Suppressor macrophage (primary cell): ENCODE measurements at places on chromosomes 6 and 20.

- no peak for DNase-seq
These were observed 192.0 kb downstream of the ALDH8A1 start for GRCh38 chr6:134757911-134758361.

GRCh38 chr6:36930483-36930882 lies 24.1 kb upstream of the PI16 start:
- no peak for DNase-seq

DNA sequence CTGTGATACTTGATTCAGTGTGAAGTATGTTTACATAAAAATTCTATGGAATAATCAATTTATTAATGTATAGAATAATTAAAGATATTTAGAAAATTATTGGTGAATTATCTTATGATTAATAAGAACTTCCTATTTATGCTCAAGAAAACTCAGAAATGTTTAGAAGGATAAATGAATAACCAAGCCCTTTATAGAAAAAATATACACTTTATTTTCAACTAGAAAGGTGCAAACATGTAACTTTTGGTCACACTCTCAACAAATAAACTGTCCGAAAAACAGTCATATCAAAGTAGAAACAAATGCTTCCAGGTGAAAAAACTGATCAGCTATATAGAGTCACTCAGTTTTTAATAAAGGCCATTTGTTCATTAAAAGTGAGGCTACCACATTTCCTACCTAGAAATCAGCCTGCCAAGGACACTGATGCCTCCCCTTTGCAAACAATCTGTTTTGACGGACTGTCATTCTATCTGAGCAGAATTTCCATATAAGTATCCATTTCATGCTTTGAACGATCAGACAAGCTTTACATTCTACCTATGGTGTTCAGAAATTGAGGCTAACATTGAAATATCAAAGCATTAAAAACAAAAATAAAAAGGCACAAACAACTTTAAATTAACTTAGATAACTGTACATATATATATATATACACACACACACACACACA lies 3.0 kb downstream of the CCN2 start:
- DNase-seq: no peak

GRCh38 chr6:71393471-71393870 lies 104.9 kb downstream of the OGFRL1 start:
- DNase-seq: peak; percentile 34

DNA sequence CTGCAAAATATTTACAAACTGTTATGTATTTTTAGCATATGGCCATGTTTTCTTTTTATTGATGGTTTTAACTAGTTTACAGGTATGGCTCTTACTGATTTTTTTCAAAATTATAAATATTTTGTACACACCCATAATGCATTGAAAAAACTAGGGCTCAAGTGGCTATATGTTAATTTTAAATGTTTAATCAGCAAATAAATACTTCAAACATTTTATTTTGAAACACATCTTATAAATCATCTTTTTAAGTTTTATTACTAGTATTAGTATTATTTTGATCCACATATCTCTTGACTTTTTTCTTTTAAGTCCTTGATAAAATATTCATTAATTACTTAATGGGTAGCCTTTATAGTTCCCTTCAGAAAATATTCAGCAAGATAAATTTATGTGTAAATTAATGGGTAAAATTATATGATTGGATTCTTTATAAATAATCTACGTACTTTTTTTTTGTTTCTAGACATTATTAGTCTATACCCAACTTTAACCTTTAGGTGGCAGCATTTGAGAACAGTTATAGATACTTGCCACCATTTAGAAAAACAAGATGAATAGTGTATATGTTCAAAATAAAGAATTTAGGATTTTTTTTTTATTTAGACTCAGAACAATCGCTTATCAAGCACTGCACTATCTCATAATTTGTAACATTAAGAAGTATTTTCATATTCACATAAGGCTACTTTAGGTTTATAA lies 241.9 kb downstream of the ADGRB3 start:
- DNase-seq: no peak

GRCh38 chr6:163741743-163742363 lies 327.3 kb downstream of the QKI start:
- DNase-seq: no peak

DNA sequence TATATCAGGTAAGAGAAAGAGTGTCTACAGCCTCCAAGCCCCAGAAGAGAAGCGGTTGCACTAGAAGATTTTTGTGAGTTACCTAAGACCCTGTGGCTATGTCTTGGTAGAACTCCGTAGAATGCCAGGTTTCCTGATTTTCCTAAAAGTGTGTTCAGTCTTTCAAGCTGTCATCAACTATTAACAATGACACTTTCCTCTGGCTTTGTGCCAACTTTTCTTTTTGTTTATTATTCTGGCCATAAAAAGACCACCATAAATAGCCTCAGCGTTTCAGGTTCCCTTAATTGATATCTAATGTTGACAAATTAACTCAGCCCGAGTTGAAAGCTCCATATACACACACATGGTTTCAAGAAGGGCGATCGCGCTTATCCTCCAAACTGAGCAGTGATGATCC lies 1.2 kb downstream of the PAK5 start:
- DNase-seq: no peak

DNA sequence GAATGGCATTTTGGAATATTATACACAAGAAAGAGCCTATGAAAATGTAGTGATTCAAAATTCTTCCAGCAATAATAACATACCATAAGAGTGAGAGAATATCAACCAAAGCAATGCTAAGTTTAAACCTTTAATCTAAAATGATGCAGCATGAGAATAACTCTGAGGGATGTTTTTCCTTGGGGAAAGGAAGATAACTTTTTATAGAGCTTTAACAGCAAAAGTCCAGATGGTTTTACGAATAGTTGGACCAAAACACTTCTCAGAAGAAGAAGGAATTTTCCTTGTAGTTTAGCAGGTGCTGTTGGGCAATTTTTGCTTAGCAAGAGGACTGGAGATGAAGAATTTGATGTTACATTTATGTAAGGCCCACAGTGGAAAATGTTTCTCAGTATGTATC lies 1503.2 kb downstream of the HACE1 start:
- no peak for DNase-seq

GRCh38 chr6:157284738-157285421 lies 38.4 kb downstream of the TMEM242 start:
- DNase-seq: no peak

DNA sequence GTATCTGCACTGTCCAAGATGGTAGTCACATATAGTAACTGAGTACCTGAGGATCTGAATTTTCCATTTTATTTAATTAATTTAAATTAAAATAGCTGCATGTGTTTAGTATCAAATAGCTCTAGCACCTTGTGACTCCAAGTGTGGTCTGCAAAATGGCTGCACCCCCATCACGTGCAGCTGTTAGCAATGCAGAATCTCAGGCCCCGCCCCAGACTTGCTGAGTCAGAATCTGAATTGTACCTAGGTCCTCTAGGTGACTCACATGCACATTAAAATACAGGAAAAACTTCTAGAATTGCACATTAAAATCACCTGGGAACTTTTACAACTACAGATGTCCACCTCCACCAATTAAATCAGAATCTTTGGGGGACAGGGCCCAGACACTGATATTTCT lies 19.2 kb upstream of the FAM83C start:
- no peak for DNase-seq

- no peak for DNase-seq
These were observed 71.8 kb downstream of the ARHGAP18 start for GRCh38 chr6:129638055-129638684.

- DNase-seq: peak; percentile 28
These were observed 37.1 kb downstream of the QRSL1 start for GRCh38 chr6:106666282-106667021.

GRCh38 chr20:53621482-53622246 lies 28.0 kb upstream of the ZNF217 start:
- peak; percentile 24 for DNase-seq

DNA sequence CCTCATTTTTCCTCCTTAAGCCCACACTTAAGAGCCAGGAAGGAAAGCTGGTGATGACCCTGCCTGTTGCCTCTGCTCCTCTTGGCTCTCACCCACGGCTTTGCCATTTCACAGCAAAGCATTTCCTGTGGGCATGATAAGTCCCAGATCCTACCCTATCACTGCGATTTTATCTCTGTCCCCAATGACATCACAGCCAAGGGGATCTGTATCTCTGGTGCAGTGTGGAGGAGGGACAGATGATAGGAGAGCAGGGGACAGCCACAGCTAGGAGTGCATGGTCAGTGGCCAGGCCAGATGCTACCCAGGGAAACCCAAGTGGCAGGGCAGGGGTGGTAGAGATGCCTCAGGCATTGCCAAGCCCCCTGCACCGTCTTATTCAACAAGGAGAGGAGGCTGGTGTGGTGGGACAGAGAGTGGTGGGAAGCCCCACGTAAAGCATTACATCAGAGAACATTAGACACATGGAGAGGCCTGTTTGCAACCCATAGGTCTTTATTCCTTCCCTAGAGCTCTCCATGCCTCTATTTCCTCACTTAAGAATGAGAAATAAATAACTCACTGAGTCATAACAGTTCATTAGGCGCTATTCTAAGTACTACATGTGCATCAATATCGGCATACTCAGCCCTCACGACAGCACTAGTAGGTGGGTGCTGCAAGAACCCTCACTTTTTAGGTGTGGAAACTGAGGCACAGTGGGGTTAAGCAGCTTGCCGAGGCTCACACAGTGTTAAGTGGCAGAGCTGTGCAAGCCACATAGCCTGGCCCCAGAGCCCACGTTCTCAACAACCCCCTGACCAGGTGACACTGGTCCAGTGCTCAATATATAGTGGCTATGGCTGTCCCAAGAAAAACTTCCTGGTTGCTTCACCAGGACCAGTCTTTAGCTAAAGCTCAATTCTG lies 4.6 kb downstream of the TFEB start:
- DNase-seq: peak; percentile 49

DNA sequence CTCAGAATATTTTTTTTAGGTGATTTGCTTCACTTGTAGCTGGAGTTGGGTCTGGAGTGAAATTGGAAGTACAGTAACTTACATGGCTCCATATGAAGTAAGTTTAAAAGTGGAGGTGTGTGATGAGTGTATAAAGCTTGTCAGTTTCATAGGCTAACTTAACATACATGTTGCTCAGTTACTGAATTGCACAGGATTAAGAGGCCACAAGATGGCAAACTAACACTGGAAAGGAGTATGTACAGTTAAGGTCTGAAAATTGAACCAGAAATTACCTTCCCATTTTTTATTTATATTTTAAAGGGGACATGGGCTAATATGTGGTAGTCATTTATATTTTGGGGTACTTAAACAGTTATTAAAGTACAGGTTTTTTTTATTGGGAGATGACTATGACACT lies 45.3 kb upstream of the SMIM8 start:
- DNase-seq: no peak

- no peak for DNase-seq
These were observed 105.0 kb downstream of the FIG4 start for GRCh38 chr6:109795994-109796555.

- DNase-seq: no peak
These were observed 38.1 kb downstream of the SNX9 start for GRCh38 chr6:157861184-157861583.

DNA sequence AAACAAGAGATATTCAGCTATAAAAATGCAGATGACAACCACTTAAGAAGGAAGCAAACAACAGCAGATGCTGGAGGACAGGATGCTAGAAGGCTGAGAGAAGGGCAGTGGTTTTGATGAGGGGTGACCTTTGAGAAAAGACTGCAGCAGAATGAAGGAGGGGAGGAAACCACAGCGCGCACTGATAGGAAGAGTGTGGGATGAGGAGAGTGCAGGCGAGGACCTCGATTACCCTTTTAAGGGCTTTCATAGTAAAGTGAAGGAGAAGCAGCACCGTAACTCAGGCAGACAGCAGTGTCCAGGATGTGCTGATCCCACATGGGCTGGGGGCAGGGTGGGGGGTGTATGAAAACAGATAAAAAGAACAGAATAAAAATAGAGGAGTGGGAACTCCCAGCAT lies 19.2 kb downstream of the ZBTB2 start:
- DNase-seq: no peak
